ENCODE measurements at places on chromosomes 12 and 14.
A peak's percentile ranks its signal among the peaks of the same experiment; 100 is the strongest.

GRCh38 chr12:47352067-47352466 is 272.3 kb upstream of the AMIGO2 start:
- DNase-seq: no peak

GRCh38 chr12:113112043-113112899 is 23.3 kb downstream of the RASAL1 start:
- no peak for DNase-seq

DNA sequence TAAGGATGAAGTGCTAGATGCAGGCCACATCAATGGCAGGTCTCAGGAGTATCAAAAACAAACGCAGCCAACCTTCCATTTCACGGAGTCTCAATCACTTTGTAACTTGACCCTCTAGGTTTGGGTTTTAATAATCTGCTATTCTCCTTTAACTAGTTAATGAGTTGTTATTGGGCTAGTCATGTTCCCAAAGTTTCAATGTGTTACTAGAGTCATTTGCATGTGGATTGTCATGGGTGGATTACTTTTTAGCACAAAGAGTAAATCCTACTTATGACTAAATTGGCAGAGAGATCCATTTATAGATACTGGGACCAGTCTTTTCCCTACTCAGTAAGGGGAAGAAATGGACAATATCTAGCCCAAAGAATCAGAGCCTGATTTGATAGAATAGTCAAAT is 151.0 kb downstream of the BCAT1 start:
- no peak for DNase-seq

DNA sequence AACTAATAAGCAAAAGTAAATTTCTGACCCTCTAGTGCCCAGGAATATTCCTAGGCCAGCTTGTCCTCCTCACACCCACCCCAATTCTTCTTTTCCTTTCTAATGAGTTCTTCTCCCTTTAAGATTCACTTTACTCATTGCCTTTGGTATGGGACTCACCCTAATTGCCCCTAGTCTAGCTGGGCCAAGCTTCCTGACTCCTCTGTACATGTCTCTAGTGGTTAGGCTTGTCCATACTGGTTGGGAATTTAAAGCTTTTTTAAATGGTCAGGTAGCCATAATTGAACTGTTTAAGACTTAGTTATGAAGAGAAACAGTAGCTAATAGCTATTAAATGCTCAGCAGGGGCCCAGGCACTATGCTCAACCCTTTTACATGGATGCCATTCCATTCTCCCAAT is 248.2 kb downstream of the C12orf42 start:
- no peak for DNase-seq

DNA sequence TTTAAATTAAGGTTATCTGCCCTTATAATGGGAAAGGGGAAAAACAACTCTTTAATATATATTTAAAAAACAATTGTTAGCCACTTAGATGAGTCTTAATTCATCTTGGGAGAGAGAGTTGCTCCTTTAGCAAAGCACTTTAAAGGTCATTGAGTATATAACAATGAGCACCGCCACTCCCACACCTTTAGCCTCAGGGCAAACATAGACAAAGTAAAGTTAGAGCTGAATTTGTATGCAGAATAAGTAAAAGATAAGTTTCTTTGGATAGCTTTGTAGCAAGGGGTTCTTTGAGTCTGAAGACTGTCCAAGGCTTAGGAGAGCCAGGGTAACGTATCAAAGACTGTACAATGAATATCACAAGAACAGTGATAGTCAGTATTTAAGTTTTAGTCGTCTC is 728.8 kb upstream of the LMO3 start:
- DNase-seq: no peak

DNA sequence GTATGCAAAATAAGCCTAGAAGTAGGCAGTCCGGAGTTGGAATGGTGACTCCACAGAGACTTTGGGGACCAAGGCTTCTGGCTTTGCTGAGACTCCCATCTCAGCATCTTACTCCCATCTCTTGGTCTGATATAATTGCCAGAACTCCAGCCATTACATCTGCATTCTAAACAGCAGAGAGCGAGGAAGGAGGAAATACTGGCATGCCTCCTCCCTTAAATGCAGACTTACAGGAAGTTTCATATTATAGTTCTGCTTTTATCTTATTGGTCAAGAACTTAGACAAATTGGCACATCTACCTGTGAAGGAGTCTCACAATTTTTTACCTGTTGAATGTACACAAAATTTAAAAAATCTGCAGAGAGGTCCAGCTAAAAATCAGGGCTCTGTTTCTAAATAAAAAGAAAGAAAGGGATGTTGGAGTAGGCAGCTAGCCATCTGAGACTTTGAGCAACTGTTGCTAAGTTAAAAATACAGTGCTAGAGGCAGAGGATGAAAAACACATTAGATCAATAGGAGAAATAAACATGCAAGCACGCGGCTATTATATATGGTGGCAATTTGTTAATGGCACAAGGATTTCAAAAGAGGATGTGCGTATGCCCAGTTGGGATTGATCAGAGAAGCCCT is 209.9 kb upstream of the HMGA2 start:
- no peak for DNase-seq

- no peak for DNase-seq
Observed at GRCh38 chr12:98437806-98438595, 77.4 kb upstream of the TMPO start.

DNA sequence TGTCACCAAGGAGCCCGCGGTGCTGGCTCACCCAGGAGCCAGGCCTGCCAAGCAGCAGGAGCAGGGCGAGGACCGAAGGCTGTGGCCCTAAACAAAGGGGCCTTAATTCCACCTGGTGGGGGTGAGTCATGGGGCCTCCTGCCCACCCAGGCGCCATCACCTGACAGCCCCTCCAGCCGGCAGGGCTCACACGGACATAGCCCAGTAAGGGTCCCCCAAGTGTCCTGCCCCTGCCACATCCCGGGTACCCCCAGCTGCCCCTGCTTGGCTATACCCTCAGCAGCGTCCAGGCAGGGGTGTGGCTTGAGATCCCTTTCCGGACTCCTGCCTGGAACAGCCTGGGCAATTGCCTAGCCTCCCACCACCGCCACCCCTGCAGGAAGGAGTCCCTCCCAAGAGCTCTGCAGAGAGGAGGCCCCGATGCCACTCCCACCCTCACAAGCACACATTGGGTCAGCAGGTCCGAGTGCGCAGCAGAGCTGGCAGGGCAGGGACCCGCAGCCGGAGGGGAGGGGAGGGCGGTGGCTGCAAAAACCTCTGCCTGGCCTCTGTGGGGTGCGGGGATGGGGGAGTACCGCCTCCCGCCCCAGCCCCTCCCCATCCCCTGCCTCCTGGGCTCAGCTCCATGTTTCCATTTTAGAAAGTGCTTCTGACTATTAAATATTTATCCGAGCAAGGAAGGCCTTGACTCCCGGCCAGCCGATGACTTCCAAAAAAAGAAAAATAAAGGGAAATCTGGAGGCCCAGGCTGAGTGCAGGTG is 4.6 kb downstream of the AHNAK2 start:
- DNase-seq: no peak

DNA sequence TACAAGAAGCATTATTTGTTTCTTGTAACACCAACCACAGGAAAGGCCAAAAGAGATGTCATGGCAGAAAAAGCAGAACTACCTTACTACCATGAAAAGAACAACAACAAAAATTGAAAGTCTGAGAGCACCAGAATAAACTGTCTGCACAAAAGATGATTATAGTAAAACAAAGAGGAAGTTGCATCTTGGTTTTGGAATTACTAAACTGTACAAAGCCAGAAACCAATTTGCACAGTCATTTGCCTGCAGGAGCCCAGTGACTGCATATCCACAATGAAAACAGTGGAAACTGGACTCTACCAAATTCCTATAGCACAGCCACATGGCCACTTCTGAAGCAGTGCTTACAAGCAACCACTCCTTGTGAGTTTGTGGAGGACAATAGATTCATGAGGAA is 276.2 kb downstream of the SSPN start:
- DNase-seq: peak; percentile 28

- no peak for DNase-seq
Observed at GRCh38 chr14:30158299-30158698, 230.7 kb upstream of the PRKD1 start.

- no peak for DNase-seq
Observed at GRCh38 chr14:57578801-57579200, 85.1 kb upstream of the CCDC198 start.

DNA sequence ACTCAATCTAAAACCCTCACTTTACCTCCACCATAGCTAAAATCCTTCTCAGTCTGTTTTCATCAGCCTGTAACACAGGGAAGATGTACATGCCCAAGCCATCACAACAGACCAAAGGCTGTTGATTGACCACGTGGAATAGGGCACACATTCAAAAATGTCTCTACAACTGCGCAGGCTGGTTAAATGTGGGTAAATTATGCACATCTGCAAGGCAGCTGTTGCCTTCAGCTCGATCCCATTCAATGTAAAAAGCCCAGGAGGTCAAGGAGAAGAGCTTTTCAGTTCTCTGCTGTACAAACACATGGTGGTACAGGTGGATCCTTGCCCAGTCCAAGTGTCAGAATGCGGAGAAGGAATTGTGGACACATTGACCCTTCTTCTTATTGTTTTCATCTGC is 354.0 kb downstream of the FLRT2 start:
- no peak for DNase-seq

DNA sequence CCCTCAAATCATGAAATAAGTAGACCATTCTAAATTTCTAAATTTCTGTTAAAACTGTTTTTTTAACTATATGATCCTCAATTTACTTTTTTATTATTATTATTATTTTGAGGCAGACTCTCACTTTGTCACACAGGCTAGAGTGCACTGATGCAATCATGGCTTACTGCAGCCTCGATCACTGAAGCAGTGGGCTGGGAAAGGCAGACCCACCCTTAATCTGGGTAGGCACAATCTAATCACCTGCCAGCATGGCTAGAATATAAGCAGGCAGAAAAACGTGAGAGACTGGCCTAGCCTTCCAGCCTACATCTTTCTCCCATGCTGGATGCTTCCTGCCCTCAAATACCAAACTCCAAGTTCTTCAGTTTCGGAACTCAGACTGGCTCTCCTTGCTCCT is 2.3 kb downstream of the ERO1A start:
- no peak for DNase-seq

GRCh38 chr14:61512026-61512834 is 183.1 kb upstream of the HIF1A start:
- DNase-seq: no peak

- peak; percentile 67 for DNase-seq
Observed at GRCh38 chr12:75641031-75641780, 129.8 kb upstream of the KRR1 start.

DNA sequence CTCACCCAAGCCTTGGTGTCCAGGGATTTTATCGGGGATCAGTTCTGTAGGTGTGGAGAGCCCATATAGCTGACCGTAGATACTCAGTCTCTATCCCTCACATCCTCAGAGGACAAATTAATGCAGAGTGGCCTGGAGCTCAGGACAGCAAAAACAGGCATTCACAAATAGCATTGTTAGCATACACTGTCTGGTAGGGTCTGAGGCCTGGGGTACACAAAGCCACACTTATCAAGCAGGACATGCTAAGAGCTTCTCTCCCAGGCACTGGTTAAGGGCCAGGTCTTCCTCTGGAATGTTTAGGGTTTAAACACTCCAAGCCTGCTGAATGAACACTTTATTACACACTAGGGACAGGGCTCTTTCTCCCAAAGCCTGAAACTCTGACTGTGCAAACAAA is 253.2 kb downstream of the NEDD1 start:
- no peak for DNase-seq

- DNase-seq: no peak
Observed at GRCh38 chr12:115632308-115632707, 645.2 kb downstream of the MED13L start.

- peak; percentile 78 for DNase-seq
Observed at GRCh38 chr14:23327947-23328744, 6.9 kb downstream of the PABPN1 start.

DNA sequence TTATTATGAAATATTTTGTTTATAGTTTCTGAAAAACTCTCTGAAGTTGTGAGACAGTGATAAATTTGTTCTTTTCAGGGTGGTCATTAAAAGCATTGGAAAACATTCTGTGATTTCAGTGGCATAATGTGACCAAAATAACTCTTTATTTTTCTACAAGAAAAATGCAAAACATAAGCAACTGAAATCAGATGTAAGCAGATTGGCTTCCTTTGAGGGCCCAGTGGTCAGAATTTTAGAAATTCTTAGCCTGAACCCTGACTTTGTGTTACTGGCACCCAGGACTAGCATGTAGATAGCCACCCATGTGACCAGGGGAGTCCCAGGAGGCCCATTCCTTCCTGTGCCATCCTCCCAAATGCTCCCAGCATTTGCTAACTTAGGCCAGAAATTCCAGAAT is 145.6 kb upstream of the SLC38A2 start:
- DNase-seq: no peak

GRCh38 chr12:12616512-12617310 is 5.0 kb downstream of the CREBL2 start:
- peak; percentile 34 for DNase-seq

DNA sequence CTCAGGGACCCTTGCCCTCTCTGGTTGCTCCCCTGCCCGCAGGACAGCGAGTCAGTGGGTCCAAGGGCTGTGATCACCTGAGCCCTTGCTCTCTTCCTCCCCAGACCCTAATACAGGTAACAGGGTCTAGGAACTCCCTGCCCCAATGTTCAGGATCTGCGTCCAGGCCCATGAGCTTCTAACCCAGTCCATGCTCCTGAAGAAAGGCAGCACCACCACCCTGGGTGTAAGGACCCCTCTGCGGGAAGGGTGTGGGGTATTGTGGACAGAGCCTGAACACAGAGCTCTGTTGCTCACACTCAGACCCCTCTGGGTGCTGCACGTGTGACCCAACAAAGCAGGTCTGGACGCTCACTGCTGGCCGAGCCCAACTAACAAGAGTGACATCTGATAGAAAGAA is 18.3 kb downstream of the GLRX5 start:
- DNase-seq: no peak

DNA sequence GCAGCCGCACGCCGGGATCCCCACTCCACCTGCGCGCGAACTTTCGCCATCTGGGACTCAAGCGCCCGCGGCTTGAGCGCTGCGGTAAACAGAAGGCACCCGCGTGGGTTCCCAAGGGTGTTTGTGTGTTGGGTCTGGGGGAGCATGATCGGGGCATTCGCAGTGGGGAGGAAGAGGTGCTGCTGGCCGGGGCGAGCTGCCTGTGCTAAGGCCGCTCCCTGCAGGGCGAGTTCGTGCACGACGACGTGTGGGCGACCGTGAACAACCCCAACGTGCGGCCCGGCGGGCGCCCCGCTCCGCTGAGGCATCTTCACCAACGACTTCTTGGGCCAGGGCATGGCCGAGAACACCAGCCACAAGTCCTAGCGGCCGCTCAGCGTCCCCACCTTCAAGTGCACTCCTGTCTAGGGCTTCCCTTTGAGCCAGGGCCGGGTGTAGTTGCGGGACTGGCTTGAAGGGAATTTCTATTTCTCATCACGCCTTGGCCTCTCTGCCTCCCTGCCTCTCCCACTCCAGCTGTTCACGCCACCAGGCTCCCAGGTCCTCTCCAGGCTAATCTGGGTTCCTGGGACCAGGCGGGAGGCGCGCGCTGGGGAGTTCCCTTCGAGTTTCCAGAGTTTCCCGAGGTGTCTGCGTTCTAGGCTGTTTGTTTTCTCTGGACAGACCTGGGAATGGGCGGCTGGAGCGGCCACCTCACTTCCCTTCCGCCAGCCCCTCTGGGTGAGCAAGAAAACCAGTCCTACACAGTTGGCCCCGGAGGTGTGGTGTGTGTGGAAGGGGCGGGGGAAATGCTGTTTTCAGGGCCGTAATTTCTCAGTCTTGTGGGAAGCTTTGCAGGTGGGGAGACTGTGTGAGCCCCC is 417.8 kb upstream of the TMTC1 start:
- no peak for DNase-seq
